MG63 (cell line): ENCODE measurements at places on chromosomes 7 and 10.

- no peak for DNase-seq
Observed at GRCh38 chr7:73533742-73534141, 11.6 kb upstream of the BAZ1B start.

DNA sequence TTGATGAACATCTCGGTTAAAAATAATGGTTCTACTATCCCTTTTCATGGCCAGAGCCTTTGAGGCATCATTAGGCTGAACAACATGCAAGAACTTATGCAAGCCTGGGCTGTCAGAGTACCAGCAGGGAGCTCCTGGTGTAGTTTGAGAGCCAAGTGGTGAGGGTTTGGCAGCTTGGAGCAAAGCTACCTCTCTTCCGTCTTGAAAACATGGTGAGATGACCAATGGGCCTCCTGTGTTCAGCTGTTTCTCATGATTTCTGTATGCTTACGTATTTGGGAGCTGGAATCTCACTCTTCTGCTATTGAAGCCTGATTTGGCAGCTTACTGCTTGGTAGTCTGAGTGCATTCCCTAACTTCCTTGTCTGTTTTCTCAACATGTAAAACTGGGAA lies 150.4 kb downstream of the CXCL12 start:
- DNase-seq, result no peak

- no peak for DNase-seq
Observed at GRCh38 chr7:41420421-41420820, 282.5 kb downstream of the INHBA start.

- no peak for DNase-seq
Observed at GRCh38 chr10:24306507-24306875, 97.6 kb downstream of the KIAA1217 start.

DNA sequence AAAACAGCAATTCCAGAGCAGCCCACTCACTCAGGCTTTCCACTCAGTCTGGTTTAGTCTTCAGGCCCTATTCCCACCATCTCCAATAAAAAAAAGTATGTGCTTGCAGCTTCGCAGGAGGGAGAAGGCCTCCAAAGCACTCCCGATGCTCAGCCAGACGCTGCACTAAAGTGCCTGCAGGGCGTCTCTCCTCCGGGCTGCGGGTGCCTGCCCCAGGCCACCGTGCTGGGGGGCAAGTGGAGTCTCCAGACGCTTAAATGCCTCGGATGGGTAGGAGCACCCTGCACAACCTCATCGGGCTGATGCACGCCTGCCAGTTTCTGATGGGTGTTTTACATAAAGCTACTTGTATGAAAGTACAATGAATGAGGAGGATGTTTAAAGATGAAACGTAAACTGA lies 31.3 kb upstream of the NCAPG2 start:
- DNase-seq, result no peak
